NK-92 treated with Interleukin-12 subunit alpha and Interleukin-12 subunit beta, amount 100 ng/mL, for 24 hours (cell line): ENCODE measurements at places on chromosomes 2 and 18.

- DNase-seq = no peak
Measured at GRCh38 chr18:11669271-11669947, 19.7 kb upstream of the GNAL start.

DNA sequence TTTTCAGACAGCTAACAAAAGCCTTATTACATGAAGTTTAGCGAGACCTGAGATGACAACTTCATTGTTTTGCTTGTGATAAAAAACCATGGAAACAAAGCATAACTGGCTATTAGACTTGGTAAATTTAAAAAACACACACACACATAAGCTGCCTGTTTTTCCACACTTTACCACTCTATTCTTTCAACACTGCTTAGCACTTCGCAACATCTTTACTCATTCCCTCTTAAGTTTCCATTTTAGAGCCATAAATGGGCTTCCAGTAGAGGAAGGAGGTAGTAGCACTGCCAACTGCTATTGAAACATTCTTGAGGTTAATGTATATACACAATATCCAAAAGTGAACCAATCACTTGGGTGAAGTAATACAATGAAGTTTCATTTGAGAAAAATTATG, 54.1 kb downstream of the BAZ2B start:
- no peak for DNase-seq

DNA sequence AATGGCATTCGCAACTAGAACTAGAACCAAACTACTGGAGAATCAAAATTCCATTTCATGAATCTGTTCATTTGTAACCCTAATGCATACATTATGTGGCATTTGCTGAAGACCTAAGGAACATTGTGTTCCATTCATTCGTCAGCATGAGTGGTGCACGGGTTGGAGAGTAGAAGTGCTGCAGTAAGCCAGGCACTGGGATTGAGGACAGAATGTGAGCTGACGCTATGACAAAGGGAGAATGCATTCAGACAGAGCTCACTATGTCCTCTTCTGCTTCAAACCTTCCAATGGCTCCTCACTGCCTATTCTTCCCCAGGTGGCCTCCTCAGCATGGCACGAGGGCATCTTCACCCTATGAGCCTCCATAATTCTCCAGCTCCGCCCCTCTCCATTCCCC, 6.3 kb upstream of the MYOM1 start:
- DNase-seq = no peak

GRCh38 chr2:111239581-111240249, 119.0 kb downstream of the BCL2L11 start:
- DNase-seq = no peak

DNA sequence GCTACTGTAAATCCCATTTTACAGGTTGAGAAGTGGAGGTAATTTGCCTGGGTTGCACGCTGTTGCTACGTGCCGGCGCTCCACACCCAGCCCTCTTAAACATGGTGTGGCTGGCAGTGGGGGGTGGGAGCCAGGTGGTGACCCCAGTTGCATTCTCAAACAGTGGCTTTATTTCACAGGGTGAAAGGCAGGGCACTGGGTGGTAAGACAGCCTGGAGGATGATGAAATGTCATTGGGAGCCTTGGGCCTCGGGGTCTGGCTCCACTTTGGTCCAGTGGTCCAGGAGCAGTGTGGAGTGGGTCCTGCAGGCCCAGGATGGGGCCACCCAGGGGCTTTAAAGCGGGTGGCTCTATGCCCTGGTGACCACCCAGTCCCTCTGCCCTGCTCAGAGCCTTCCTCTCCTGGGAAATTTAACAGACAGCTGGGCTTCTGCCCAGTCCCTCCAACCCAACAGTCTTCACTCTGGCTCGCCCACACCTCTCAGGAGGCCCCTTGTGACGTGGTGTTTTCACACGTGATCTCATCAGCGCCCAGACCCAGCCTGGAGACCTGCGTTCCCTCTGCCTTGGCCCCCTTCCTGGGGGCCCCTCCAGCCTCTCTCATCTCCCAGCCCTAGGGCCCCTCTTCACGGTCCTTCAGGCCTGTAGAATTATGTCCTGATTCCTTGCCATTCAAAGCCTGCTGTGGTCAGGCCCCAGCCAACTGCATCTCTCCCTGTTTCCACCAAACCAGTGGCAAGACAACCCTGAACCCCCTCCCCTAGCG, 92.5 kb downstream of the INHBB start:
- no peak for DNase-seq

DNA sequence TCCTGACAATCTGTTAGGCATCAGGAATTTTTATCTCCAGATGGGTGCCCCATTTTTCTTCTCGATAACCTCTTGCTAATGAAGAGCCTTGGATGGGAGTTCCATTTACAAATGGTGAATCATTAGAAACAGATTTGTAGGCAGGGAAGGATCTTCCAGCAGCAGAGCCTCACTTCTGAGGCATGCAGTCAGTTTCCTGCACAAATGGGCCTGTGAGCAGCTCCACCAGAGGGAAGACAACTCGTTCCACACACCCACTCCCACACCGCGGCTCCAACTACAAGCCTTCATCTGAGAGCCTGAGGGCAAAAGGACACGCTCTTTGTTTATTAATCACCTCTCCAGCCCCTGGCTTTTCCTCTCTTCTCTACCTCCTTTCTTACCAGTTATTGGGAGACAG, 108.5 kb downstream of the CTAGE1 start:
- no peak for DNase-seq

DNA sequence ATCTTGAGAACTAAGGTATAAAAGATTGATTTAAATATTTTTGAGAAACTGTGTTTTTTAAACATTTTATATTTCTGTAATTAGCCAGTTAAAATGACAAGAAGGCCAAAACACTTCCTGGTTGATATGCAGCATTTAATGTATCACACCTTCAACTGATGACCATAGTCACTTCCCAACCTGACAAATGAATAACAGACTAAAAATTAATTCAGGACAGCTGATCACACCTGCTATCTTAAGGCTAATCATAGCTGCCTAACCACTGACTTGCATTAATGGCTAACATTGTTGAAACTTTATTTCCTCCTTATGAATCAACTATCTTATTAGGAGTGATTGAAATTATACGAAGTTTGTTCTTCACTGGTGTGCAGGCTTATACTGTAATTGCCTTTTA, 125.8 kb upstream of the MSTN start:
- DNase-seq = no peak

DNA sequence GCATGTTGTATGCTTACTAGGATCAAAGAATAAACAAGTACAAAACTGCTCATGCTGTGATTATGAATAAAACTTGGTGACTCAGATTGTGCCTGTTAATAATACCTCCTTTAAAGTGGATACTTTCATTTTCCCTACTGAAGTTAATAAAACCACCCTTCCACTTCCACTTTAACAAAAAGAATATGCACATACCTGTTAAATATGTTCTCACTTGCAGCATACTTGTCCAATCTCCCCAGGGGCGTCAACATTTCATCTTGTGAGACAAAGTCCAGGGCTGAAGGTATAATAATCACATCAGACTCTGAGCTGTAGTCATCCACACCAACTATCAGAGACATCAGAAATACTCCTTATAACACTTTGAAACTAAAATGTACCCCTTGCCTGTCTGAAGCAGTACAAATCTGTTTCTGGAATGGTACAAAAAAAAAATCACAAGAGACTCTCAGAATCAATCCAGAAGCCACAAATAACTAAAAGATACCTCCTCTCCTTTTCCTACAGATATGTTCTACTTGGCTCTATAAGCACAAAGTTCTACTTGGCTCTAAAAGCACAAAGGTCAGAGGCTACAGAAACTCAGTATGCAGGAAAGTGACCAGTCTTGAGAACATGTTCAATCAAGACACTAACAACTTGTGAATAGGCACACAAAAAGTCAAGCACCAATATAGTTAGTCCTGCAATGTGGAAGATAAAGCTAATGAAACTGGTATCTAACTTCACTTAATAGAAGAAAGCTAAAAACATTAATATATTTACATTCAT, 19.3 kb downstream of the PPP4R1 start:
- no peak for DNase-seq

DNA sequence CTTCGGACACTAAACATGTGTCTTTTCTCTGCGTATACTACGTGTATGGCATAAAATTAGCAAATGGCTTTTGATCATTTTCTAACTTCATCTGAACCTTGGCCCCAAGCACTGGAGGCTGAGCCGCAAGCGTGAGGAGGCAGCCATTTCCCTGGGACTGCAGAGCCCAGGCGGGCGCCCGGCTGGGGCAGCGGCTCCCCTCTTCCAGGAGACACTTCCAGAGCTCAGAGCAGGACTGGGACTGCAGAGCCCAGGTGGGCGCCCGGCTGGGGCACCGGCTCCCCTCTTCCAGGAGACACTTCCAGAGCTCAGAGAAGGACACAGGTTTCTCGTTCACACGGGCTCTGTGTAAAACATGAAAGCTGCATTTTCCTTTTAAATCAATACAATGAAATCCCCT, 484.1 kb upstream of the SALL3 start:
- no peak for DNase-seq

DNA sequence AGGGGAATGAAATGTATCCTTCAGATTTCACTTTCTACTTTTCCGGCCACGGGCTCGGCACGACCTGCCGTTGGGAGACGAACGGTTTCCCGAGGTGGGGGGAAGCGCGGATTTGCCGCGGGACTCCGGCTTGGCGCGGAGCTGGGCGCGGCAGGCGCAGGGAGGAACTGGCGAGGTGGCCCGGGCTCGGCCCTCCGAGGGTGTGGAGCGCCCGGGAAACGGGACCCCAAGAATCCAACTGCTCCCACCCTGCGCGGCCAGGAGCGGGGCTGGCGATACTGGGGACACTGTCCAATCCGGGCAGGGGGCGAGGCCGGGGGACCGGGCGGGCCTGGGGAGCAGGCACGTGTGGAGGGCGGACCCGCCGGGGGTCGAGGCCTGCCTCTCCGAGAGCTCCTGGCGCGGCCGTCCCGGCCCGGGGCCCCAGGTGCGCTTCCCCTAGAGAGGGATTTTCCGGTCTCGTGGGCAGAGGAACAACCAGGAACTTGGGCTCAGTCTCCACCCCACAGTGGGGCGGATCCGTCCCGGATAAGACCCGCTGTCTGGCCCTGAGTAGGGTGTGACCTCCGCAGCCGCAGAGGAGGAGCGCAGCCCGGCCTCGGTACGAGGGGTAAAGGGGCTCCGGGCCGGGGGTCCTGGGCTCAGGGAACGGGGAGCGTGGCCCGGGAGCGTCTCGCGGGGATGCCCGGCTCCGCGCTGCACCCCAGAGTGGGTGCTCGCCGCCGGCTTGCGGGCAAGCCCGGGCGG, at the start of gene ANXA4:
Gene ANXA4 (plus strand): TSS at position 560 of the 747 bp plus-strand sequence. CDS start 39,432 bp downstream, outside the sequence.
- peak; percentile 65 for DNase-seq

GRCh38 chr2:240451108-240451611, 15.7 kb downstream of the GPC1 start:
- DNase-seq = no peak

- no peak for DNase-seq
Measured at GRCh38 chr2:65278531-65278981, 50.9 kb downstream of the ACTR2 start.

GRCh38 chr2:215548714-215549113, 112.8 kb upstream of the FN1 start:
- no peak for DNase-seq

- DNase-seq = no peak
Measured at GRCh38 chr18:9631814-9632496, 17.6 kb upstream of the PPP4R1 start.

DNA sequence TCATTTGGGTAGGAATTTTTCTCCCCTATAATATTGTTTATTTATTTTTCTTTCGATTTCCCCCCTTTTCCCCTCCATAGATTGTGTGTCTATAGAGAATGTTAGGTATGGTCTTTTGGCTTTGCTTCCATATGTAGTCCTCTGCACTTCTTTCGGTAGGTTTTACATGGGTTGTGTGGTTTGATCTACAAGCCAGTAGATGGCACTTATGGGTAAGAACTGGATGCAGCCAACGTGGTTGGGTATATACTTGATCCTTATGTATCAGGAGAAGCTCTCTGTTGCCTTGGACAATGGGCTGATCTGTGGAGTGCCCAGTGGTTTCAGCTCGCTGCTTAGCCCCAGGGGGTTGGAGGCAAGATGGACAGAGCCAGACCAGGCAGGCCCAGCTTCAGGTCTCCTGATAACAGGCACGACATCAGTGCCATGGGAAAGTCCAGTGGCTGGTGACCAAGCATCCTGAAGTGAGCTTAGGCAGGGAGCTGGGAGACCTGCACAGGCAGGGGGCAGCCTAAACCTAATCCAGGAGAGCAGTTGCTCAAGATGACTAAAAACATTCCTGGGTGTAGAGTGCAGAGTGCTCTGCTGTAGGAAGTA, 488.3 kb downstream of the CCDC85A start:
- DNase-seq = no peak

DNA sequence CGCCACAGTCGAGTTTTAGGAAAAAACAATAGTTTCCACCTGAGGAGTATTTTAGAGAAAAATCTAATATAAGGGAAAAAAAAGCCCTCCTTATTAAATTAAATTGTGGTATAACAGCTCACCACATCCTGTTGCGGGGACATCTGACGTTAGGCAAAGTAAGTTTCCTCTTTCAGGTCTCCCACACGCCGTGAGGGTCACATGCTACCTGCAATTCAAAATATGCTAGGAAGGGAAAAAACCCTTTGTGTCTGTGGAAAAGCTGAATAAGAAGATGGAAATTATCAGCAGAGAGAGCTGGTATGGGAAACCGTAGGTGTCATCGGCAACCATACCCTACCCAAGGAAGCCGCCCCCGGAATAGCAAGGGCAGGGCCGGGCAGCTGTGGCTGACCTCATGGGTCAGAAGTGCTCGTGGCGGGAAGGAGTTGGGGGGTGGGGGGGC, 128.0 kb downstream of the NFATC1 start:
- DNase-seq = no peak

DNA sequence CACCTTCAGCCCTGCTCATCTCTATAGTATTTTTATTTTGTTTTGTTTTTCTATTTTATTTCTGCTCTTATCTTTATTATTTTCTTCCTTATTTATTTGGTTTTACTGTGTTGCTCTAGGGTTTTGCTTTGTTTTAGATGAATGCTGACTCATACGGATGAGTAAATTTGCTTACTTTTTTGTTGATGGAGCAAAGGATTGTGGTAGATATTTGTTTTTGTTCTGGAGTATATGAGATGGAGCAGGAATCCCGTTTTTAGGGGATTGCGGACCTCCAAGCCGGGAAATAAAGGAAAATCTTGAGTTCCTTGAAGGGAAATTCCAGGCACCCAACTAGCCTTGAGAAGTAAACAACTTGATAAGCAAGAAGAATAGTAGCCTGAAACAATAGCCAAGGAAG, 15.3 kb upstream of the COLEC12 start:
- no peak for DNase-seq

DNA sequence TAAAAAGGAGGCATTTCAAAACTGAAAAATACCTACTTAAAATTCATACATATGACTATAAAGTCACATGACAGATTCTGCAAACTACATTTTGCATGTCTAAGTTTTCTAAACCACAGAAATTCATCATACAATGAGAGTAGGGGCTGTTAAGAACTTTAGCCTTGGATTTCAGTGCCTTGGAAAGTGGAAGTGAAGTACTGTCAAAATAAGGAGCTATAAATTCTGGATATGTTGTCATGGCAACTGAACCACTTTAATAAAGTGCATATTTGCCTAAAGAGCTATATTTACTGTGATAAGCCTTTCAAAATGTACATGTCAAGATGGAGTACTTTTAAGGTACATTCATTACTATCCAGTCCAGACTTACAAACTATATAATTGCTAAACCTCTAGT, 227.1 kb downstream of the RAB3GAP1 start:
- DNase-seq = no peak
